ENCODE measurements at places on chromosomes 5 and 9. TPM values are rescaled to one million over a fixed set of nuclear protein-coding genes. Genes with fewer than 3 reads are reported as not detected.
A peak's percentile ranks its signal among the peaks of the same experiment; 100 is the strongest.

The ANGPTL2 gene
- 2.1 TPM for total RNA-seq

The NAIP gene
- 4.2 TPM for total RNA-seq

DNA sequence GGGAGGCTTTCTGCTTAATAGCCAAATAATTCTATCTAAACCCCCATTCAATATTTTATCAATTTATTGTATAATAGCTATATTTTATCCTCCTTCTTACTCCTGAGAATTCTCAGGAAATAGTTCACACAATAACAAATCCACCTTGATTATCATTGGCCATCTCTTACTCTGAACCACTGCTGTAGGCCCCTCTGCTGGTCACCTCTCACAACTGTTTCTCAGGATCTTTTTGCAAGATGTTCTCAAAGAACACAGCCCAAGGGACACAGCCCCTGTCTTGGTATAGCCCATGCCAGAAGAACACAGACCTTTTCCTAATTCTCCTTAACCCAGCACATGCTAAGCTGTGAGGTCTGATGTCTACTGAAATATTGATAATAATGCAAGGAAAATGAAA is 74.9 kb upstream of the HTR4 start:
- ATAC-seq, result no peak

DNA sequence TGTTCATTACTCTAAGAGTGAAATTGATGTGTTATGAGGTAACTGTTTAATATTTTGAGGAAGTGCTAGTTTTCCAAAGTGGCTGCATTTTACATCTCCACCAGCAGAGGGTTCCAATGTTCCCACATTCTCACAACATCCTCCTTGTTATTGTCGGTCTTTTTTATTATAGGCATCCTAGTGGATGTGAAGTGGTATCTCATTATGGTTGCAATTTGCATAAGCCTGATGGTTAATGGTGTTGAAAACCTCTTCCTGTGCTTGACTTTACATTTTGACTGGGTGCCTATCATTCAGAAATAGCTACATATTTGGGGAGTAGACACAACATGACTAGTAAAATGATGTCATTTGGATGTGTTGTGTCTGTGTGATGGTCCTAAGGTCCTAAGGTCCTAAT is 143.6 kb downstream of the MRPS30 start:
- ATAC-seq, result peak; percentile 64

DNA sequence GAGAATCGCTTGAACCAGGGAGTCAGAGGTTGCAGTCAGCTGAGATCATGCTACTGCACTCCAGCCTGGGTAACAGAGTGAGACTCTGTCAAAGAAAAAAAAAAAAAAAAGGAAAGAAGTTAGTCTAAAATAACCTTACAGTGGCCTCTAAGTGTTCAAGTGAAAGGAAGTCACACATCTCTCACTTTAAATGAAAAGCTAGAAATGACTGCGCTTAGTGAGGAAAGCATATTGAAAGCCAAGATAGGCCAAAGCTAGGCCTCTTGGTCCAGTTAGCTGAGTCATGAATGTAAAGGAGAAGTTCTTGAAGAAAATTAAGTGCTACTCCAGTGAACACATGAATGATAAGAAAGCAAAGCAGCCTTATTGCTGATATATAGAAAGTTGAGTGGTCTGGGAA is 38.1 kb downstream of the ITGA1 start:
- no peak for ATAC-seq

DNA sequence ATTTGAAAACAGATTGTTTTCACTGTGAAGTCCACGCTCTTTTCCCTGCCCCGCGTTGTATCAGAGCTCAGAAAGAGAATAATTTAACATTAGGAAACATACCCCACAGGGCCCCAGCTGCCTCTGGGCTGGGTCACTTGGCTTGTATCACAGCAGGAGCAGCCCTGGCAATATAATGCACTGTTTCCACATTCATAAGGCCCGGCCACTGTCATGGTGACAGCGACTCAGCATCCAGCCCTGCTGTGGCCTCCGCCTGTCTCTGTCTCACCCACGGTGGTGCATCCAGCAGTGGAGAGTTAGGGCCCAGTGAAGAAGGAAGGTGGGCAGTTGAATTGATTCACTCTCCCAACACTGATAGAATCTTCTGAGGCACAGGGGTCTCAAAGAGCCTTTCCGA is 188.9 kb downstream of the NSG2 start:
- ATAC-seq, result no peak

Measured in esophagus mucosa (tissue), 1 donor.